Fibroblast of skin of right quadriceps (primary cell): ENCODE measurements at places on chromosomes 7 and 10.

GRCh38 chr7:45589915-45590678 is 15.9 kb downstream of the ADCY1 start:
- no peak for DNase-seq

GRCh38 chr7:44964384-44964830 is 14.4 kb downstream of the MYO1G start:
- no peak for DNase-seq

DNA sequence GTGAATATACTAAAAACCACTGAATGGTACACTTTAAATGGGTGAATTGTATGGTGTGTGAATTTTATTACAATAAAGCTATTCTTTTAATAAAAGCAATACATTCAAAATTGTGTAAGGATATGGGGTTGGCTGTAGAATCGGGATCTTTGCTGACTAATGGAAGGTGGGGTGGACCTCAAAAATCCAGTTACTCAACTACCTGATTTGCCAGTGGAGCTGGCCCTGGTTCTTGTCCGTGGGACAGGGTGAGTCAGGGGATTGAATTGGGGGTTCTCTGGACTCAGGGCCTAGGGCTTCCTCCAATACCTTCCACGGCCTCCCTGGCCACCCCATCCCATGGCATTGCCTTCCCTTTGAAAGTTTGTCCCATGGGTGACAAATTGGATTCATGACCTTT is 13.5 kb upstream of the RABGEF1 start:
- no peak for DNase-seq

DNA sequence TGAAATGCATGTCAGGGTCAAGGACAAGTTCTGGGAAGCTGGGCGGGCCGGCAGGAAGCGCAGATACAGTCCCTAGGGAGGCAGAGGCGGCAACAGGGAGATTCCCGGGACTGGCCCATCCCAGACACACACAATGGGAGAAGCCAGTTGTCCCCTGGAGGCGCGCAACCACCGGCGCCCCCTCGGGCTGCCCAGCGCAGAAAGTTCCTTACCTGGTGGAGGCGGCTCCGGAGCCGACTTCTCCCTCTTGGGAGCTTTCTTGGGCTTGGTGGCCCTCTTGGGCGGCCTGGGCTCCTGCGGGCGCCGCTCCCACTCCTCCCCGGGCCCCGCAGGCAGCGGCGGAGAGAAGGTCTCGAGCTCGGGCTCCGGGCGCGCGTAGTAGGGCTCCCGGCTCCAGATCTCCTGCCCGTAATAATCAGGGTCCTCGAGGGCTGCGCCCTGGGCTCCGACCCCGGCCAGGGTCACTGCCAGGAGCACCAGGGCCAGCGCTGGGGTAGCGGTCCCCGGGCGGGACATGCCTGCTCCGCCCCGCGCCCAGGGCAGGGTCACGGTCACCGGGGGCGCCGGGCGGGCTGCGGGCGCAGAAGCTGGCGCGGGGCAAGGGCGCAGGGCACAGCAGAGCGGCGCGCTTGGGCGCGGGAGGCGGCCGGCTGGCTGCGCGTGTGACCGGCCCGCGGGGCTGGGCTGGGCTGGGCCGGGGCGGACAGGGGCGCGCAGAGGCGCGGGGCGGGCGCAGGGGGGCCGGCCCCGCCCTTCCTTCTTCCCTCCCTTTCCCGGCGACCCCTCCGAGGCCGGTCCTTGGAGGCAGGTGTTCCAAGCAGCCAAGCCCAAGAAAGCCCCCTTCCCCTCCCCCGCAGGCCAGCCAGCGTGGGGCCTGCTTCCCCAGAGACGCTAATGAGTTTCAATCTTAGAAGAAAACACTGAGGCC is at the start of gene CPXM2:
Gene CPXM2, minus strand, starts transcription at position 664 of the 928 bp plus-strand sequence. Its CDS starts 148 bp downstream, at position 516.
- peak; percentile 46 for DNase-seq

- peak; percentile 63 for DNase-seq
These were observed at the start of gene GSDME for GRCh38 chr7:24757353-24758275. Gene GSDME (minus strand): TSS chr7:24757464. CDS start chr7:24749774, 7,690 bp downstream.

DNA sequence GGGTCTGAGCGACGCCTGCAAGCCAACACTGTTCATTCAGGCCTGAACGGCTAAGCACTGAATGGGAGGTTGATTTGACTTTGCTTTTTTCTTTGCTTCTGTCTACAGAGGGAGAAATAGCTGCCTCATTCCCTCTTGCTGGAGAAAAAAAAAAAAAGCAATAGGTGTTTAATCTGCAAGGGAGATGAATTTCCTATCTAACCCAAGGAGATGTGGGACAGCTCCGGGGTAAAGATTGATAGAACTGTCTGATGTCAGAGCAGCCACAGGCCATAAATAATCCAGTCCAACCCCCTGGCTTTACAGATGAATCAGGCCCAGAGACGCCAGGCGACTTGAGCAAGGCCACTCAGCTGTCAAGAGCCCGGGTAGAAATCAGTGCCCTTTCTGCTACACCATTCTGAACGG is 168.0 kb downstream of the ARHGAP12 start:
- no peak for DNase-seq

GRCh38 chr10:12875100-12875499 is 126.4 kb downstream of the CCDC3 start:
- no peak for DNase-seq

DNA sequence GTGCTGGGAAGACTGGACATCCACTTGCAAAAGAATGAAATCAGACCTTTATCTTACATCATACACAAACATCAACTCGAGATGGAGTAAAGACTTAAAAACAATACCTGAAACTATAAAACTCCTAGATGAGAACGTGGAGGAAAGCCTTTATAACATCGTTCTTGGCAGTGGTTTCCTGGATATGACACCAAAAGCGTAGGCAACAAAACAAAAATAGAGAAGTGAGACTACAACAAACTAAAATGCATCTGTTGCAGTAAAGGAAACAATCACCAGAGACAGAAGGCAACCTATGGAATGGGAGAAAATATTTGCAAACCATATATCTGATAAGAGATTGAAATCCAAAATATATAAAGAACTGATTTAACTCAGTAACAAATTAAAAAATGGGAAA is 33.3 kb downstream of the CC2D2B start:
- DNase-seq: no peak

DNA sequence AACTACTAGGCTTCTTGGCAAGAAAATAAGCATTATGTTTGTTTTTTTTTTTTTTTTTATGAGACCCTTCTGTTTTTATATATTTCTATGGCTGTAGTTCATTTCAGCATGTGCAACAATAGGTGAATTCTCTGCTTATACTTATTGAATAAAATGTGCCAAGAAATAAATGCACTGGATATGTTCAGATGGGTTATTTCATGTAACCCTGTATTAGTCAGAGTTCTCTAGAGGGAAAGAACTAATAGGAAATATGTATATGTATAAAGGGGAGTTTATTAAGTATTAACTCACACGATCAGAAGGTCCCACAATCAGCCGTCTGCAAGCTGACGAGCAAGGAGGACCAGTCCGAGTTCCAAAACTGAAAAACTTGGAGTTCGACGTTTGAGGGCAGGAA is 292.8 kb downstream of the CSTF2T start:
- DNase-seq: no peak

DNA sequence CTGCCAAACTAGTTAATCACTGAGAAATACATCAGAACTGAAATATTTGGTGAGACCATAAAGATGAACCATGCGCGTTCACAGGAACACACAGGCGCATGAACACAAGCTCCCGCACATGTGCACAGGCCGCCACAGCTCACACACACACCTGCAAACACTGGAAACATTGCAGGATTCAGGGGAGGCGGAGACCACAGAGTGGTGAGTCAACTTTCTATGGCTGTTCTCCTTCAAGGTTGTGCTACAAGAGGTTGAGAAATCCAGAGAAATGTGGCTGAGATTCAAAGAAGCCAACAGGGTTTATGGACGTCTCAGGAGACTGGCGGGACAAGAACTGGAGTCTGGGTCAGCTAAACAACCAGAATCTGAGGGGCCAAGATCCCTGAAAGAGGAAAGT is 17.8 kb downstream of the ESYT2 start:
- DNase-seq: peak; percentile 63

DNA sequence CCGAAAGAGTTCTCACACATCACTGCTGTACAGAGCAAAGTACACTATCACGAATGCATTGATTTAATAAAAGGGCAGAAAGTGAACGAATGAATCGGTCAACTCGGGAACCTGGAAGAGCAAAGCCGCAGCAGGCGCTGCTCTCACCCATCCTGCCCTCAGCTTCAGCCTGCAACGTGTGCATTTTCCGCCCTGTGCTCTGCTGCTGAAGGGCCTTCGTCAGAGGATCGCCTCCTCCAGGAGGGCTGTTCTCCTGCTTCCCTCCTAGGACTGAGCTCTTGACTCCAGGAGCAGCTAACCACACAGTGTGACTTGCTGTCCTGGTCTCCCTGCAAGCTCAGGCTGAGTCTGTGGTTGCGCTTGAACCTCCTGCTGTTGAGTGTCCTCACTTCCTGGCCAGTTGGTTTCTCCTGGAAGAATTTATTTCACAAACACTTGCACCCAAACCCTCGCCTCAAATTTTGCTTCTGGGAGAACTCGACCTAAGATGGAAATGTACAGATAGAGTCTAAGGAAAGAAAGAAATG is 473.0 kb upstream of the KLF6 start:
- DNase-seq: no peak
